Stimulated activated CD8-positive, alpha-beta memory T cell treated with anti-CD3 and anti-CD28 coated beads, Interleukin-7, amount 100 ng/mL, for 1 hour (primary cell): ENCODE measurements at places on chromosomes 13 and 19.

GRCh38 chr19:55486043-55486970 is 1.3 kb downstream of the NAT14 start:
- no peak for DNase-seq

GRCh38 chr13:33007237-33007636 is 9.0 kb upstream of the KL start:
- no peak for DNase-seq

GRCh38 chr19:20333508-20333907 is 166.5 kb downstream of the ZNF486 start:
- no peak for DNase-seq

DNA sequence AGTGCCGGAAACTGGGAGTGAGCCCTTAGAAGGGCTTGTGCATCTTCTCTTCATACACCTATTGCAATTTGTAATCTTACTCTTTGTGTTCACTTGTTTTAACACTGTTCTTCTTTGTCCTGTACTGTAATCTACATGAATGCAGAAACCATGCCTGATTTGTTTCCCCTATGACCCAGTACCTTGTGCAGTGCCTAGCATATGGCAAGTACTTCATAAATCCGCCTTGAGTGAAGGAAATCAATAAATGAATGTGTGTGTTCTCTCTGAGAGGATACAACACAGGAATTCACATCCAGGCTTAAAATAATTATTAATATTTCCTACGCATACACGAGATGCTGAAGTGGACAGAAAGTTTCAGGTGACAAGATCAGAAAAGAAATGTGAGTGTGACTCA is 172.6 kb downstream of the GPC6 start:
- DNase-seq: no peak

- DNase-seq: no peak
These were observed 163.5 kb upstream of the TUBA3C start for GRCh38 chr13:19345158-19345557.

DNA sequence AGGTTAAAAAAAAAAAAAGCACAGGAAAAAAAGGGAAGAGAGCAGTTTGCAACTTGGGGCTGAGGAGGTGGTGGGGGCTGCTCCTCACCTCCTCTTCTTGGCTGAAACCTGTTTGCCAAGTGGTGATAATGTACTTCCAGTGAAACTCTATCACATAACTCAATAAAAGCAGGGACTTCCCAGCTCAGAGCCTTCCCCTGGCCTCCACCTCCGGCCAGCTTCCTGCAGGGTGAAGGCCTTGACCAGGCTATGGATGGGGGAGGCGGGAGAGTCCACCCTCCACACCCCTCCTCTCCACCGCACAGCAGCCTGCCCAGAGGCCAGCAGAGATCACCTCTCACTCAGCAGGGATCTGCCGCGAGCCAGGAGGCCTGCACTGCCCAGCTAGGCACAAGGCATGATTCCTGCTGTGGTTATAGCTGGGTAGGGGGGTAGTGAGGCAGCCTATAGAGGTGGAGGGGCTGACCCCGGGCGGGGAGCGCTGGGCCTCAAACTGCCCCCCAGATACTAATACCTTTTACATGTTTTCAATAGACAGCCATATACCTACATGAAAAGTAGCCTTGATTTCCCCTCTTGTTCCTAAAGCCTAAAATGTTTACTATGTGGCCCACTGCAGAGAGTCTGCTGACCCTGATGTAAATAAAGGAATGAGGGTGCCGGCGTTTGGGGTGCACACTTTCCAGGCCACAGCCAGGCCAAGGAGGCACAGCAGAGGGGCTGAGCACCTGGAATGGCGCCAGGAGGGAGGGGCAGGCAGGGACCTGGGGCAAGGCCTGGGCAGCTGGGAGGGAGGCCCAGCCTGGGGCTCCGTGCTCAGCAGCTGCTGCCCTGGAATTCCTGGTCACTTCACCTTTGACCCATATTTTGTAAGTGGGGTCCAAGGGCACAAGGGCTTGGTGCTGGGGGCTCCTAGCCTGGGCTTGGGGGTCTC is 10.3 kb downstream of the ZNF787 start:
- no peak for DNase-seq
